ENCODE measurements at places on chromosomes 5 and 9.

- no peak for DNase-seq
Measured at GRCh38 chr5:146466521-146467349, 19.6 kb downstream of the TCERG1 start.

- DNase-seq = no peak
Measured at GRCh38 chr9:95764533-95765319, 110.8 kb upstream of the ERCC6L2 start.

- DNase-seq = no peak
Measured at GRCh38 chr5:138186002-138186447, 7.1 kb downstream of the KIF20A start.

- DNase-seq = no peak
Measured at GRCh38 chr5:179431221-179431824, 86.1 kb upstream of the ADAMTS2 start.

DNA sequence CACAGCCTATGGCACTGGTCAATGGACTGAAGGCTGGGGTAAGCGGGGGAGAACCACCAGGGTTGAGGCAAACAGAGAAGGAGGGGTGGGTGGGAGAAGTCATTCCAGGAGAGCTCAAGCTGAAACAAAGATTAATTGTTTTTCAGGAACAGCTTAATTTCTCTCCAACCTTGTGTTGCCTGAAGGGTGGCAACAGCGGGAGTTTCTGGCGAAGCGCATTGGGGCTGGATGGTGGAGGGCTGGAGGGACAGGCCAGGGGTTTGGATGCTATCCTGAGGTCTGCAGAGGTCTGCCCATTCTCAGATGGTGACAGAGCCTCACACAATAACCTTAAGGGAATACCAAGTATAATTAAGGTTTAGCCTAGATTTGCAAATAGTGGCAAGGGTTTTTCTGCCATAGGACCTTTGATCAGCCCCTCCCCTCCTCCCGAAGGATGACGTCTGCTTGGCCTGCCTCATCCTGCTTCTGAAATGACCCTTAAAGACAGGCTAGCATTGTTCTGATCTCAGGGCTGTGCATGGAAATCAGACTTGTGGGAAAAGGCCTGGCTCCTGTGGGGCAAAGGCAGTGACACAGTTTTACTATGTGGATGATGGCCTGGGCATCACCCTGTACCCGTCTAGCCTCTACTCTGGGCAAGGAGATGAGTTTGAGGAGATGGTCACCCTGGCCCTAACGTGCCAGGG is 32.7 kb downstream of the PSD2 start:
- DNase-seq = no peak

DNA sequence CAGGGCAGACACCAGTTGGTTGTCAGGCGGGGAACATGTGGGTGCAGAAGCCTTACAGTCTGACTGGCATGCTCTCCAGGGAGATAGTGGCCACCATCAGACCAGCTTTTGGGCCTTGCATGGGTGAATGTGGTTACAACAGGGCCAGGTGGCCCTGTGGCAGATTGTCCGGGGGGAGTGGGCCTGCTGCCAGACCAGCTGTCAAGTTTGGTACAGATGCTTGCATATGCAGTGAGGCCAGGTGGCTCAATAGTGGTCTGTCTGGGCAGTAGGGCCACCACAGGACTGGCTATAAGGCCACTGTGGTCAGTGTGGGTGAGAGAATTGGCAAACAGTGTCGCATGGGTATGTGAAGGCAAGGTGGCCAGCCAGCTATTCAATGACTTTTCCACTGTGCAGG is 148.7 kb downstream of the FAM174A start:
- no peak for DNase-seq
